ENCODE measurements at places on chromosomes 1 and 21.

- DNase-seq = peak; percentile 20
Measured at GRCh38 chr1:78340006-78340405, 150.8 kb upstream of the PTGFR start.

DNA sequence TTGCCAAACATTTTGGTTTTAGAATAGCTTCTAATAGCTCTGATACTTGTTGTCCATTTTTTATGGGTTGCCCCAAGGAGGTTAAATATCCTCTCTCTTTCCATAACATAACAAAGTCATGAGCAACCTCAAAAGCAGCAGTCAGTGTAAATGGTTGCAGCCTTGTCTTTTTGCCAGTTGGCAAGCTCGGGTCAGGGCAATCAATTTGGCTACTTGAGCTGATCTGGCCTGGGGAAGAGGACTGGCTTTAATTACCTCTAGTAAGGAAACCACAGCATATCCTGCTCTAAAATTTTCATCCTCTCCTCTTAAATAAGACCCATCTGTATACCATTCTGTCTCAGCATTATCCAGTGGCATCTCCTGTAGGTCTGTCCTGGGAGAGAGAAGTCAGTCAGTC lies 21.2 kb upstream of the FMO4 start:
- DNase-seq = no peak

- DNase-seq = no peak
Measured at GRCh38 chr1:232944347-232944746, 6.1 kb upstream of the NTPCR start.

- no peak for DNase-seq
Measured at GRCh38 chr1:83318366-83318765, 680.6 kb downstream of the TTLL7 start.

- peak; percentile 51 for DNase-seq
Measured at GRCh38 chr1:53835491-53835890, 2.6 kb downstream of the NDC1 start.

- DNase-seq = peak; percentile 8
Measured at GRCh38 chr1:165144757-165145397, 211.6 kb downstream of the LMX1A start.

- DNase-seq = no peak
Measured at GRCh38 chr1:224196813-224197600, 14.0 kb downstream of the DEGS1 start.

DNA sequence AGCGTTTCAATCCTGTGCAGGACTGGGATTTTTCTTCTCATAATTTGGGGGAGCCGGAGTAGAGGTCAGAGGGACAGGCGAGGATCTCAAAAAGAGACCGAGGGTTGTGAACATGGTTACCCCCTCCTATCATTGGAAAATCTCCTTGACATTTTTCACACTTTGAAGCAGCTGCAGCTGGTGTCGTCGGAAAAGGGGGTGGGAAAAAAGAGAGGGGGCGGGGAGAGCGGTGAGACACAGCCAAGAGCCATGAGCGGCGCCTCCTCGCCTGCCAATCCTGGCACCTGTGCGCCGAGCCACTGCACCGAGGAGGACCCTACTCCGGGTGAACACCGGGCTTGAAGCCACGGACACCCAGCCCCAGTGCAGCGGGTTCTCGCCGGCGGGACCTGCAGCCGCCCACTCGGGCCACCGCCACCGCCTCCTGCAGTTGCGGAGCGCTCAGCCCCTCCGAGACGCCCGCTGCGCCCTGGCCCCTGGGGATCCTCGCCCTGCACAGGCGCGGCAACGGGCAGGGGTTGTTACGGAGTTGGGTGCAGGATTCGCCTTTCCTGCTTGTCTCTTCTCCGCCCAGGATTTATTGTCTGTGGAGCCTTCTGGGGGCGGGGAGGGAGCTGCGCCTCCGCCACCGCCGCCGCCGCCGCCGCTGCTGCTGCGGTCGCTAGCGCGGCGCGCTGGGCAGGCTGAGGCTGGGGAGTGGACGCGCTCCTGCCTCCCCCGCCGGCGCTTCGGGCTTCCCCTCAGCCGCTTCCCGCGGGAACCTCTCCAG lies at the start of gene LRRC7:
Gene LRRC7, plus strand, starts transcription at position 271 of the 769 bp plus-strand sequence. CDS start 718 bp downstream, outside the sequence.
- no peak for DNase-seq

GRCh38 chr1:8396083-8396785 lies 78.3 kb downstream of the SLC45A1 start:
- DNase-seq = no peak

GRCh38 chr1:3139451-3139852 lies 70.4 kb downstream of the PRDM16 start:
- DNase-seq = no peak

GRCh38 chr1:212928323-212929291 lies 21.7 kb upstream of the VASH2 start:
- no peak for DNase-seq

DNA sequence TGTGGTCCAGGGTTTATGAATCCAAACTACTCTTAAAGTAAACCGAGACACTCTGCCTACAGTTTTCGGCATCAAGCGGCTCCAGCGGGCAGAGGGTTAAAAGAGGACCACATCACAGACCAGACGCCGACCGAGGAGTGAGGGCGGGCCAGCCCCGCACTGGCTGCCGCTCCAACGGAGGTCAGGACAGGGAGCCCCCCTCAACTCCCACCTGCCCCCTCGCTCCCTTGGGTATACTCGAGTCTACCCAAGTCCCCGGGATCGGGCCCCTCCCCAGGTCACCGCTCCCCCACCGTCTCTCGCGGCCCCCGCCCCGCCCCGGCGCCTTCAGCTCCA lies 312 bp downstream of the ARNT start:
- peak; percentile 32 for DNase-seq

- no peak for DNase-seq
Measured at GRCh38 chr1:78224861-78225552, 179.2 kb downstream of the GIPC2 start.

GRCh38 chr1:207787776-207788175 lies 35.9 kb downstream of the CD46 start:
- no peak for DNase-seq

GRCh38 chr1:204711103-204711946 lies 25.8 kb upstream of the LRRN2 start:
- no peak for DNase-seq

GRCh38 chr1:44040418-44040817 lies 9.2 kb upstream of the SLC6A9 start:
- DNase-seq = no peak

- no peak for DNase-seq
Measured at GRCh38 chr1:233140499-233140898, 155.0 kb downstream of the PCNX2 start.

DNA sequence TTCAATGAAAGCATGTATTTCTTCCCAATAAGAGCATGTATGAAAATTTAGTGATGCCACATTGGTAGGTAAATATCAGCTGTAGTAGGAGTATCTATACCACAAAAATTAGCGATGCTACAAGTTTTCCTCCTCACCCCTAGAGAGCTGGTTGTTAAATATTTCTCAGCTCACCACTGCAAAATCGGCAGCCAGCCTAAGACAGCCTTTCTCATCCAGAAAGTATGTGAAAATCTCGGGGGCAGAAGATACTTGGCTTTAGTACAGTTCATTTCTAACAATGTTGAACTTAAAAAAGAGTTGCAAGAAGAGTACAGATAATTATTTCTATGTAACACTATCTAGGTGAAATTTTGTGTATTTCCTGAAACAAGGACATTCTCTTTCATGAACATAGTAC lies 235.4 kb downstream of the TPR start:
- DNase-seq = peak; percentile 4

- no peak for DNase-seq
Measured at GRCh38 chr1:181259026-181259745, 170.7 kb downstream of the IER5 start.

GRCh38 chr1:55413286-55413685 lies 198.1 kb upstream of the USP24 start:
- no peak for DNase-seq

DNA sequence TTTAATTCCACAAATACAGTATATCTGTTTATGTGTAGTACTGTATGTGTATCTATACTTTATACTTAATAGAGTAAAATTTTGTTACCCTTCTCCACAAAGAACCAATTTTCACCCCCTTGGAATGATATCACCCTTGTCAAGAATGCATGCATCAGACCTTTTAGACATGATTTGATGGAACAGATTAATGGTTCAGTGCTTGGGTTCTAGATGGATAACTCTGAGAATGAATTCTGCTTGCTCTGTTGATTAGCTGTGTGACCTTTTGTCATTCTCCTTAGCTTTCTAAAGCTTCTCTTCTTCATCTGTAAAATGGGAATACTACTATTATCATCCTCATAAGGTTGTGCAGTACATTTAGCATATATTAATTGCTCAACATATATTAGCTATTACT lies 105.1 kb downstream of the NEK7 start:
- no peak for DNase-seq

GRCh38 chr1:10065344-10065685 lies 32.6 kb downstream of the UBE4B start:
- no peak for DNase-seq

GRCh38 chr1:183135336-183135735 lies 50.7 kb upstream of the LAMC2 start:
- DNase-seq = no peak

DNA sequence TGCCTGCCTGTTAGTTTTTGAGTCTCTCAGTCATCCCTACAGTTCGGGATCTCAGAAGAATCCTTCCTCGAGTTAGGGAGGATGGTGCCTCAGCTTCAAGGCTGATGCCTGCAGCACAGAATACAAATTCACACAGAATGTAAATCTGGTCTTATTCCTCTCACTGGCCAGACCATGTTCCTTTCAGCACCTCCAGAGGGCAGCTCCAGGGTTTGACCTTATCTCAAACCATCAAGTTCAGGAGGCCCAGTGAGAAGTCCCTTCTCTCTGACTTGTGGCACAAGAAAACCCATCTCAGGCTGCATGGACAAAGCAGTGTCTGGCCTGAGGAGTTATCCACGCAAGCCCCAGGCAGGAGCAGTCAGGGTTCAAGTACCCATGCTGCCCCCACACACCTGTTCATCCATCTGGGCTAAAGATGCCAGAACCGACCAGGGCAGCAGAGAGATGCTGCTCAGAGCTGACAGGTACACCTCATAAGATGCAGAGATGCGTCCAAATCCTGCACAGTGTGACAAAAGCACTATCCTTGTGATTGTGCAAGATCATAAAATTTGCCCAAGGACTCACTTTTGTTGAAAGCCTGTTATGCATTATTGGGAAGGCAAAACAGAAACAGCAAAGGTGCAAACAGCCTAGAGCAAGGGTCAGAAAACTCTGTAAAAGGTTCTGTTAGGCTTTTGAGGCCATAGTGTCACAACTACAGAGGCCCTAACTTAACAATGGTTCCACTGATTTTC lies 49.8 kb downstream of the BCAR3 start:
- DNase-seq = no peak

DNA sequence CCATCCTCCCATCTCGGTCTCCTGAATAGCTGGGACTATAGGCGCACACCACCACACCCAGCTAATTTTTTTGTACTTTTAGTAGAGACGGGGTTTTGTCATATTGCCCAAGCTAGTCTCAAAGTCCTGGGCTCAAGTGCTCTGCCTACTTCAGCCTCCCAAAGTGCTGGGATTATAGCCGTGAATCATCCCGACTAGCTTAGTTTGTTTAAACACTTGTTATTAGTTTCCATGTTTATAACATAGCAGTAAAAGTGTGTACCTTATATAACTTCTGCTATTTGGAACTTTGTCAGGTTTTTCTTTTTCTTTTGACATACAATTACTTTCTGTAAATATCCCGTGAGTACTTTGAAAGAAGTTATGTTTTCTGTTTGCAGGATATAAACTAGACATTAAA lies 60.6 kb upstream of the C1orf21 start:
- DNase-seq = no peak

DNA sequence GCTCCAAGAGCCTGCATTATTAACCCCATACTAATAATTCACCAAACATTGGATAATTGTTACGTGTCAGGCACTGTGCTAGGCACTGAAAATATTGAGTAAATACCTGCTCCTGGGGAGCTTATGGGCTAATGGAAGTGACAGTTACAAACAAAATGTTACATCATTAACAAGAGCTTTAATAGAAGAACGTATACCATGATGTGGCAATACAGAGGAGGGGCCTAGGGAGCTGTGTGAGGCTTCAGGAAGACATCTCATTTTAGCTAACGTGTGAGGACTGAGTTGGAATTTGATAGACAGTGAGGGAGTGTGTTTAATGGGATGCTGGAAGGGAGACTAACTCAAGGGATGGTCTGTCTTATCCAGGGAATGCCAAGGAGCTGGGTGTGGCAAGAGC lies 16.5 kb upstream of the TSPAN2 start:
- DNase-seq = no peak

- DNase-seq = peak; percentile 45
Measured at GRCh38 chr1:98389809-98390208, 271.7 kb upstream of the SNX7 start.

DNA sequence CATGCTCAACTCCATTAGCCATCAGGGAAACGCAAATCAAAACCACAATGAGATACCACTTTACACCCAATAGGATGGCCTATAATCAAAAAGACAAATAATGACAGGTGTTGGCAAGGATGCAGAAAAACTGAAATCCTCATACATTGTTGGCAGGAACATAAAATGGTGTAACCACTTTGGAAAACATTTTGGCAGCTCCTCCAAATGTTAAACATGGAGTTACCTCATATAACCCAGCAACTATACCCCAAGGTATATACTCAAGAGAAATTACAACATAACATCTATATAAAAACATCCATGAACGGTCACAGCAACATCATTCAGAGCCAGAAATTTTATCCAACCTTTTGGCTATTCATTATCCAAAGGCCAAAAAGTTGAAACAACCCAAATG lies 11.6 kb downstream of the EIF4G3 start:
- no peak for DNase-seq

DNA sequence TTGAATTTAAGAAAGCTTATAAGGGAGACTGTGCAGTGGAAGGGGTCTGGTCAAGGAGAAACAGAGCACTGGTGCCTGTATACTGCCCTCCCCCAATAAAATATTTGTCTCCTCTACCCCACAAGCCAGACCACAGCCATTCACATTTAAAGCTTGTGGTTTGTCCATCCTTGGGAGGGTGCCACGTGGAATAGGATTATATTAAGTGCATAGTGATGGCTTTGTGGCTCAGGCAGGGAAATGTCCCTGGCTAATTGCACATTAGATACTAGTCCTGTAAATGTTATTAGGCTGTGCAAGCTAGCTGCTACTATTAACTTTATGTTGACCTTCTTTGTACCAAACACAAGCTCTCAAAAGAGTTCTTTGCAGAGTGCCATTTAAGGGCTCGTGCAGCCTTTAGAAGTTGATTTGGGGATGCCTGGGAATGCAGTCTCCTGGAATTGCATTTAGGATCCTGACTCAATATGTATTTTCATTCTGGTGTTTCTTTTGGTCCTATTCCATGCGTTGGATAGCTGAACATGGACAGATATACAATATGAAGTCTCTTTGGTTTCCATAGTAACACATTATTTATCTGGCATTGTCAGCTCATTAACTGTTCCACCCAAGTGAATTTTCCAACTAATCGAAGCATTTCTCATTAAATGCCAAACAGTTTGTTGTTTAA lies 210.6 kb downstream of the ROR1 start:
- no peak for DNase-seq

DNA sequence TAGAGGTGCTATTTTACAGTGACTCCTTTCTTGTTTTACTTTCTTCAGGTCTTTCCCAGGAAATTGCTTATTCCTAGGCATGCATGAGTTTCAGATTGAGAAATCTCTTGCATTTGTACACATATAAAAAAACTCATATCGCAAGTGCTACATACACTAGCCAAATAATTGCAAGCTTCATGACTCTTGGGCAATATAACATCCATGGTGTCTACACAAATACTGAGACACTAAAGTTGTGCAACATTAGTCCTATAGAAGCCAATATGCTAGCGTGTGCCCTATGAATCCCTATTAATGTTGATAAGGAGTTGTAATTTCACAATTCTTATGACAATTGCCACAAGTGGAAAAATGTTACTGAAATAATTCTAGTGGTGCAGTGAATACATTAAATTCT lies 591.0 kb downstream of the ADGRL2 start:
- DNase-seq = no peak

- DNase-seq = no peak
Measured at GRCh38 chr1:231806623-231807495, 180.3 kb downstream of the DISC1 start.

Measured in AG04450 (cell line).